ENCODE measurements at places on chromosomes 7 and 10.

GRCh38 chr7:91634485-91635177, 245.9 kb downstream of the MTERF1 start:
- no peak for DNase-seq

DNA sequence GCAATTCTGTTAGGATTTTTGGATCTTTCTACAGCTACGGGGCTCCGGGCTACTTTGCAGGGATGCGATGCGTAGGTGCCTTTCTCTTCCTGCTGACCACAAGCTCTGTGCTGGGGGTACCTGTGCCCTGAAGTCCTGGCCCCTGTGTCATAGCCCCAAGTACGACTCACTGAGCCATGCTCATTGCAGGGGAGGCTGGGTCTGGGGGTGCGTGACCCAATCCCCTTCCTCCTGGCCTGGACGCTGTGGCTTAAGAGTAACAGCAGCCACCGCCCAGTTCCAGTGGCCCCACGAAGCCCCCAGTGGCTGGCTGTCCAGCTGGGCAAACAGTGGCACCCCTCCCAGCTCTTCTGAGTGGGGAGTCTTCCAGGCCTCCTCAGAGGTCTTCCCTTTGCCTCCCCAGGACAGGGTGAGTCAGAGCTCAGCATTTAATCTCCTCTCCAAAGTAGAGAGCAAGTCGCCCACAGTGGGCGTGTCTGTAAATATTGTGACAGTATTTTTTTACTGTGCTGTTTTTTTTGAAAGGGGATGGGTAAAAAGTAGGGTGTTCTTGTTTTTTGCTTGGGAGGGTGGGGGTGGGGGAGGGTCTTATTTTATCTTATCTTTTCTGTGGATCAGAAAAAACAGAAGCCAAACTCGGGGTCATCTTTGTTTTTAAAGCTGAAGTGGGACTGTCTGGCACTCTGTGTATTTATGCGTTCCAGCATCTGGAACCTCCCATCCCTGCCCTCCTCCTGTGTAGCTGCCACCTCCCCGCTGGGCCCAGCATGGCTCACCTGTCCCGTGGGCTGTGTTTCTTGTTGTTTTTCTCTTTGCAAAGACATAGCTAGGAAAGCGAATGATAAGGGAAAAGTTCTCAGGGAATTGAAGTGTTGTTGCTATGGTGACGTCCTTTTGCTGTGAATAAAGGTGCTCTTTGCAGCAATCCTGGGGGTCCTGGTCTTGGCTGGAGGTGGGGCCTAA, 8.2 kb downstream of the LFNG start:
- DNase-seq: no peak

GRCh38 chr7:22561321-22561811, 61.4 kb upstream of the STEAP1B start:
- DNase-seq: no peak

GRCh38 chr7:98571986-98572385, 45.1 kb upstream of the NPTX2 start:
- DNase-seq: no peak

DNA sequence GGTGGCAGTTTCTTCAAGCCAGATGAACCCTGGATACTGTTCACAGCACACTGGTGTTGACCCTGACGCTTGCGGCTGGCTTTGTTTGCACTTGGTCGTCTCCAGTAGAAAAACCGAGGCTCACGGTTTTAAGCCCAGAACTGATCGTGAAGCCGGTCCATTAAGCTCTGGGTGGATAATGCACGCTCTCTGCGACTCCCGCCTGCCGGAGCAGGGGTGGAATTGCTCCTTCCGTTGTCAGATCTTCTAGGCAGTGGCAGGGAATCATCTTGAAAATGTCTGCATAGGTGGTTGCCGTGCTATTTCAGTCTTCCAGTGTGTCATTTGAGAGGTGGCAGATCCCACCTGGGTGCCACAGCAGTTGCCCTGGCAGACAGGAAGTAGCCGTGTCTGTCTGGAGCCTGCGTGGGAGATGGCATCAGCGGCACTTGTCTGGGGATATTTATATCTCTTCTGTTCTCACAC, 35.9 kb upstream of the AP5Z1 start:
- DNase-seq: peak; percentile 46

DNA sequence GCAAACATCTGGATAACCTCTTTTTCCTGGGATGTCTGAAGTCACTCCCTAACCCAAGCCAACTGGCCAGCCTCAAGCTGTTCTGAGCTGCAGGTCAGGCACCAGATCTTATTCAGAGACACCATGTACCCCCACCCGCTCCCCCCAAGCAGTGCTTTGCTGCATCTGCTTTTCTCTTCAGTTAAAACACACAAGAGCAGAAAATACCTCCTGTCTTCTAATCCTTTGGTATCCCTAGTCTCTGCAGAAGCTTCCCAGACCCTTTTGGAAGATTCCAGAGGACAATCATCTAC, 3.0 kb downstream of the ZNF488 start:
- DNase-seq: no peak

DNA sequence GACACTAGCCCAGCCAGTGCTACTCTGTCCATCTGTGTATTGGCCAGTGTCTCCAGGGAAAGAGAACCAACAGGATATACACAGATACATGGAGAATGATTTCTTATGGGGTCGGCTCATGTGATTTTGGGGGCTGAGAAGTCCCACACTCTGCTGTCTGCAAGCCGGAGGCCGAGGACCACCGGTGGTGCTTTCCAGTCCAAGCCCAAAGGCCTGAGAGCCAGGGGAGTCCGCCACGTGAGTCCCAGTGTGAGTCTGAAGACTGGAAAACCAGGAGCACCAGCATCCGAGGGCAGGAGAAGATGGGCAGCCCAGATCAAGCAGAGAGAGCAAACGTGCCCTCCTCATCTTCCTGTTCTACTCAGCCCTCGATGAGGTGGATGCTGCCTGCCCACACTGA, 71.5 kb downstream of the C10orf143 start:
- no peak for DNase-seq

DNA sequence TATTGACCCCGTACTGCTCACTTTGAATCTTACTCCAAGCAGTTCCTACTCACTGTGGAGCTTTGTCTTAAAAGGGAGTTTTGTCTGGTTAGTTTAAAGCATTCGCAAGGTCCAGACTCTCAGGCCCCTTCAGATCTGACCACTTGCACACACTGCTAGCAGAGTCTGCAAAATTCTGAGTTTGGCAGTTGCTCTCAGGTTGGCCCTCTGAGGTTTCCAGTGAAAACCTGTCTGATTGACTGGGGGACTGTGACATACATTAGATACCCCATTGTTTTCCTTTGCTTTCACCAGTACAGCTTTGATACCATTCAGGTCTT, 149.2 kb downstream of the XPNPEP1 start:
- no peak for DNase-seq

- no peak for DNase-seq
These were observed 27.5 kb downstream of the CDCA7L start for GRCh38 chr7:21918216-21918615.

- DNase-seq: no peak
These were observed 52.6 kb downstream of the ARHGAP21 start for GRCh38 chr10:24670964-24671670.

- DNase-seq: no peak
These were observed 128.4 kb downstream of the PAXIP1 start for GRCh38 chr7:154874409-154875113.

DNA sequence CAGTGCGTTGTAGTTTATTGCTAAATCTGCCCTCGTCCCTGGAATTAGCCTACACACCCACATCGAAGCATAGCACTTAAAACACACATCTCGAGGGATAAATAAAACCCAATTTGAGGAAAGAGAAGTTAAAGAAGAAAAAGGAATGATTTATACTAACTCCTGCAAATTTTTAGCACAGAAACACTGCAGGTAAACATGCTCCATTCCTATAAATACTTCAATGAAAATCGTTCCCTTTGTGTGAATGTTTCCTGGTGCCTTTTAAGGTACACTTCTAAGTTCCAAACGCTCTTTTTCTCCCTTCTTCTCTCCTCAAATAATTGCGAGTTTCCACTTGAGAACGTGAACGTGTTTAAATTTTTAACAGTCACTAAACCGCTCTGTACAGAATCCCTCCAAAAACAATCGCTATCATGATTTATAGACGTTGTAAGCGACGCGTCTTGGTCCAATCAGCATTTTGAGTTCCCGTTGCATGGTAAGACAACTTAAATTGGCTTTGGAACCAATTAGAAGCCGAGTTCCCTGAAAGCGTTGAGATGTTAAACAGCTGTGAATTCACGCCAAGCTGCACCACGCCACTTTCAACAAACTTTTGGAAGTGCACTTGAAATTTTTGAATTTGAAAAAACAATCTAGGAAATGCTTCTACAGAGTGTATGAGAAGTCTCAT, 12.5 kb upstream of the EBLN1 start:
- DNase-seq: peak; percentile 15

DNA sequence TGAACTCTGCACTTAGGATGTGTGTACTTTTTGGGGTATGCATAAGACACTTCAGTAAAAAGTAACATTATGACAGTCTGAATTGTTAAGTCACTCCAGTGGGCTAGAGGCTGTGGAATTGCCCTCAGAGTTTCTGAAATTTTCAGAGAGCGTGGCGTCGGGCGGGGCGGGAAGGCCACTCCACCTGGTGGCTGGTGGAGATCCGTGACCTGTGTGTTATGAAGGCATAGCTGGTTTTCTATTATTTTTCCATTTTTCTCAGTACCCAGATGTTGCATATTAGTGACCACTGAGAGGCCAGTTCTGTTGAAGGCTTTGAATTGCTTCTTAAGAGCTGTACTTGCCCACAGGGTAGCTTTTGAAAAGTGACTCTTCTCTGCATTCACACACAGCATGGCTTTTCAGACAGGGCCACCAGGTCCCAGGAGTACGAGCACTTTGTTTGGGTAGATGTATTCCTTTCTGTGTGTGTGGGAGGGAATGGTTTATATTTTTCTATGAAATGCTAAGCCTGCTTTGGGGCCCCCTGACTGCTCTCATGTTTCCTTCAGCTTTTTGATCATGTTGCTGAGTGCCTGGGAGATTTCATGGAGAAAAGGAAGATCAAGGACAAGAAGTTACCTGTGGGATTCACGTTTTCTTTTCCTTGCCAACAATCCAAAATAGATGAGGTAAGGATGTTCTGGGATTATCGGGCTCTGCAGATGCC, 52.3 kb downstream of the TACR2 start:
- no peak for DNase-seq

- DNase-seq: no peak
These were observed 44.7 kb downstream of the DNAJC12 start for GRCh38 chr10:67793313-67793712.

DNA sequence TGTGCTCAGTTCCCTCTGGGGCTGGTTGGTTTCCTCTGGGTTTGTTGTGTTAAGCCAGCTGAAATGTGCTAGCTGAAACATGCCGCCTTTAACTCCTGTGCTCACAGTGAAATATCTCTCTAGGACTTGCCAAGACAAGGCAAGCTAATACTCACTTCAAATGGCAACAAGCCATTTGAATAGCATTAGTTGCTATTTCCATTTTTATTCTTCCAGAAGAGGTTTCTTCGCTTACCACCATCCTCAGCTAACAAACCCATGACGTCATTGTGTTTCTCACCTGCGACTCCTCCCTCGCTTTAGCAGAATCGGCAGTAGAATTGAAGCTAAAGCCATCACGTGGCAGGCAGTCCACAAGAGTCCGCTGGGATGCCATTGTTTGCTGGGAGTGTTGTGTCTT, 61.3 kb downstream of the ZNF22 start:
- DNase-seq: no peak

DNA sequence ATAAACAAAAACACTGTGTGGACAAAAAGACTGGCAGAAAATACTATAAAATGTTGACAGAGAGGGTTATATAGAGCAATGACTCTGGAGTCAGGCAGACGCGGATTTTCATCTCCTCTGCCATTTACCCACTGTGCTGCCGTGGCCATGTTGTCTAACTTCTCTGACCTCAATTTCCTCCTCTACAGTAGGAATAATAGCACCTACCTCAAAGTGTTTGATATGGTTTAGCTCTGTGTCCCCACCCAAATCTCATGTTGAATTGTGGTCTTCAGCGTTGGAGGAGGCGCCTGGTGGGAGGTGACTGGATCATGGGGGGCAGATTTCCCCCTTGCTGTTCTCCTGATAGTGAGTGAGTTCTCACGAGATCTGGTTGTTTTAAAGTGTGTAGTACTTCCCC, 78.2 kb upstream of the CALN1 start:
- no peak for DNase-seq

DNA sequence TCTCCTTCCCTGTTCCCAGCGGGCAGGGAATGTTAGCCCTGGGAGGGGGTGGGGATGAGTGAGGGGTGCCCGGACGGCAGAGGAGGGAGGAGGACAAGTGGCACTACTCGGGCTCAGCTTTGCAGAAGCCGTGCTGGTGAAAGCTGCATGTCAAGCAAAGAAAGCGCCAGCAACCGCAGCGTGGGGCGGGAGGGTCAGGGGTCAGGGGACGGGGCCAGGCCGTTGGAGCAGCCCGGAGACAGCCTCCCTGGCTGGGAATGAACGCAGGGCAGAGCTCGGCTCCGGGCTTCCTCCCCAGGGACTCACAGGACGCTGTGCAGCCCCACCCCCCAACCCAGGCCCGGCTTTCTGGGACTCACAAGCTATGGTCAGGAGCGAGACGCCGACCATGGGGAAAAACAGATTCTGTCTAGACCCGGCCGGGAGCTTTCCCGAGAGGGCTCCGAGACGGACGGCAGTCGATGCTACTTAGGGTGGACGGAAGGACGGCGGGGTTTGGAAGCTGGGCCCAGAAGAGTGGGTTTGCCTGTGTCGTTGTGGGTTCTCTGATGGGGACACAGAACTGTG, 113.4 kb downstream of the VIPR2 start:
- DNase-seq: no peak

- no peak for DNase-seq
These were observed 844.3 kb downstream of the CNTNAP2 start for GRCh38 chr7:146960773-146961391.

- DNase-seq: no peak
These were observed 86.5 kb downstream of the ARID5B start for GRCh38 chr10:61987951-61988379.

GRCh38 chr7:148481971-148482626, 108.5 kb upstream of the C7orf33 start:
- DNase-seq: no peak

DNA sequence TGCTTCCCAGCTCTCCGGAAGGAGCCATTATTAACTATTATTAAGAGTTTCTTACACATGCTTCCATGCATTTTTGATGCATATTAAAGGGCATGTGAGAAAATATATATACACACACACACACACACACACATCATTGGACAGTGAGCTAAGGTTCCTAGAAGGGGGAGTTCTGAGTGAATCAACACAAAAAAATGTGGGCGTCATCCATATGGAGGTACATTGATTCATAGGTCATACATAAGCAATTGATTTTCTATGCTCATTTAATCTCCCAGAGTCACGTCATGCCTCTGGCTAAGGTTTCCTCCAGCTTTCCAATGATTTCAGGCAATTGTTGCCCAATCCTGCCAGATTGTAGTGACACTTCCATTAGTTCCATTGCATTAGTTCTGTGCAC, 269.4 kb downstream of the DNAJB9 start:
- DNase-seq: no peak

GRCh38 chr7:103811290-103811689, 178.2 kb downstream of the RELN start:
- DNase-seq: no peak

- DNase-seq: no peak
These were observed 5.4 kb upstream of the PTF1A start for GRCh38 chr10:23186697-23187096.

- DNase-seq: no peak
These were observed 15.7 kb downstream of the TMEM72 start for GRCh38 chr10:44926751-44927351.

GRCh38 chr7:130473289-130473688, 18.6 kb upstream of the MEST start:
- no peak for DNase-seq

- DNase-seq: no peak
These were observed 34.7 kb downstream of the DDIT4 start for GRCh38 chr10:72308320-72308987.

- no peak for DNase-seq
These were observed 228.7 kb downstream of the BAMBI start for GRCh38 chr10:28906011-28906411.

- no peak for DNase-seq
These were observed 72.6 kb downstream of the KCNMA1 start for GRCh38 chr10:77564731-77565589.
